GM12864 (cell line): ENCODE measurements at places on chromosomes 5 and 9.

- no peak for DNase-seq
These were observed 8.4 kb downstream of the SLC1A3 start for GRCh38 chr5:36614657-36615308.

GRCh38 chr9:35557320-35557719, 47.7 kb upstream of the TESK1 start:
- no peak for DNase-seq

DNA sequence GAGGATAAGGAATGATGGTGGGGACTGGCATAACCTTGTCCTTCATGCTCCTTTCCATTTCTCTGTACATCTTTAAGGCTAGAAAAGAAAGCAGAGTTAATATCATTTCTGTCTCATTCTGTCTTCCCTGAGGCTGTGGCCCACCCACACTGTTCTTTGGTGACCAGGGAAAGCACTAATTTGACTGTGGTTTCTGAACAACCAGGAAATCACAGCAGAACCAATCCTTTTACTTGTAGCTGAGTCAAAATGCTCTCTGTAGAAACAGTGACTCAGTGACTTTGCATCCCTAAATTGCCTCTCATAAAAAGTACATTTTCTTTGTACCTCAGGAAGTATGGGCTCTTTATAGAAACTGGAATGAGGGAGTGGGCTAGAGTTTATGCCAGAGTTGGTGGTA, 28.1 kb downstream of the IL33 start:
- peak; percentile 15 for DNase-seq

GRCh38 chr5:159310511-159310910, 19.8 kb downstream of the IL12B start:
- no peak for DNase-seq

GRCh38 chr9:21413624-21414023, 4.7 kb downstream of the IFNA8 start:
- DNase-seq, result no peak

DNA sequence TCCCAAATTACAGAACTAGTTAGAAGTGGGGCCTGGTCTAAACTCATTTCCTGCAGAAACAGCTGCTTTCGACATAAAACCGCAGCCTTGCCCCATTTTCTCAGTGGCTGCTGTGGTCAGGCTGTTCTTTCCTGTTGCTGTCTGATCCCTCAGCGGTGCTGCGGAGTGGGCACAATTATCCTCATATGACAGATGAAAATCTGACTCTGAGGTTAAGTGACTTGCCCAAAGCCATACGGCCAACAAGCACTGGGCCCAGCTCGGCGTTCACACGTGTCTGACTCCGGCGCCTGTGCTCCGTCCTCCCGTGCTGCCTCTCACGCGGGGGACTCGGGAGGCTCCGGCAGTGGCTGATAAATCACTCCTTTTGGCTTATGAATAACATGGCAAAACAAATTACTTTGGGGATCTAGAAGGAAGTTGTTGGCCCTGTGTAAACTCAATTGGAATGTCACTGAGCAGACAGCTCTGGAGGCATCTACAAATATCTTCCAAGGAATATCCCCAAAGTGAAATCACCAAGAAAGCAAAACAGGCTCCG, 142.6 kb upstream of the LMX1B start:
- DNase-seq, result peak; percentile 33

GRCh38 chr9:107176436-107177151, 106.5 kb upstream of the RAD23B start:
- no peak for DNase-seq

- DNase-seq, result no peak
These were observed 83.3 kb upstream of the NEK6 start for GRCh38 chr9:124174433-124174832.

- no peak for DNase-seq
These were observed 253.5 kb downstream of the AOPEP start for GRCh38 chr9:94979904-94980507.

DNA sequence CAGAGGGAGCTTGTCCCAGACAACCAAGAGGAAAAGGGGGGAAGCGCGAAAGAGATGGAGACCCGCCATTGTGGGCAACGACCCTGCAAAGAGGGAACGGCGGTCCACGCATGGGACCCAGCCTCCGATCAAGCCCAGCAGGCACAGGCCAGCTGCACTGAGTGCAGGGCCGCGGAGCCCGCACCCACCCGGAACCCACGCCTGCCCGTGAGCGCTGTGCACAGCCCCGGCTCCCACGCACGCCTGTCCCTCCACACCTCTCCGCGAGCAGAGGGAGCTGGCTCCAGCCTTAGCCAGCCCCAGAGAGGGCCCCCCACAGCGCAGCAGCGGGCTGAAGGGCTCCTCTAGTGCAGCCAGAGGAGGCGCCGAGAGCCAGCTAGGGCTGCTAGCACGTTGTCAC, 416.5 kb downstream of the DMRTA1 start:
- no peak for DNase-seq

- no peak for DNase-seq
These were observed 28.0 kb upstream of the ERAP1 start for GRCh38 chr5:96835791-96836191.

DNA sequence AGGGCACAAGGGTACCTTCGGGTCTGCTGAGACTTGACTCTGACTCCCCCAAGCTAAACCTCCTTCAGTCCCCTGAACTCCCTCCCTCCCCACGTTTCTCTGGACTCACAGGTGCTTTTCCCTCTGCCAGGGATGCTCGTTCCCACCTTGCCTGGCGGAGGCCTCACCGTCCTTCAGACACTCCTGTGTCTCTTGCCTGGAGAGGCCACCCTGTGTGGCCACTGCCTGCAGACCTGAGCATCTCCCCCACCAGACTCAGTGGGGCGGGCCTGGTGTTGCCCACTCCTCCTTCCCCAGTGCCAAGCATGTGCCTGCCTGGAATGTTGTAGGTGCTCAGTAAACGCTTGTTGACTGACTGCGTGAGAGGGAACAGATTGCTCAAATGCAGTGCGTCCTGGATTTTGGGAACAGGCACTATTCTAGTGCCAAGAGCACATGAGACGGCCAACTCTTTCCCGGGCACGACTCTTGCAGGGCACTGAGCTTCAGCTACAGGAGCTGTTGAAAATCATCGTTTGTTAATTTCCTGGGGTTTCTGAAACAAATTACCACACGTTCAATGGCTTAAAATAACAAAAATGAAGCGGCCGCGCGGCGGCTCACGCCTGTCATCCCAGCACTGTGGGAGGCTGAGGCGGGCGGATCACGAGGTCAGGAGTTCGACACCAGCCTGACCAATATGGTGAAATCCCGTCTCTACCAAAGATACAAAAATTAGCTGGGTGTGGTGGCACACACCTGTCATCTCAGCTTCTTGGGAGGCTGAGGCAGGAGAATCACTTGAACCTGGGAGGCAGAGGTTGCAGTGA, 71.0 kb upstream of the BARHL1 start:
- DNase-seq, result no peak

GRCh38 chr5:61817472-61818326, 485.6 kb downstream of the ZSWIM6 start:
- DNase-seq, result no peak

DNA sequence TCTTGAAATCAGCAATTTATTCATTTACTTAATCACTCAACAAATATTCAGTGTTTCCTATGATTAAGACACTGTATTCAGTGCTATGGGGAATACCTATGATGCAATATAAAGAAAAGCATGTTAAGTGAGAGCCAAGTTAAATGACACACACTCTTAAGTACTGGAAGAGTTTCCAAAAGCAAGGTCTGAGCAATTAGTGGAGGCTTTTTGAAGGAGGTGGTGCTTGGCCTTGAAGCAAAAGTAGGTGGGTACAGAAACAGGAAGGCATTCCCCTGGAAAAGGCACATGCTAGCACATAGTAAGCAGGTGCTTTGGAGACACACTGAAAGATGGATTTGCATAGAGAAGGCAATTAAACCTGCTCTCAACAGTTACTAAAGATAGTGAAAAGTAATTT, 4.0 kb downstream of the TSLP start:
- DNase-seq, result no peak

DNA sequence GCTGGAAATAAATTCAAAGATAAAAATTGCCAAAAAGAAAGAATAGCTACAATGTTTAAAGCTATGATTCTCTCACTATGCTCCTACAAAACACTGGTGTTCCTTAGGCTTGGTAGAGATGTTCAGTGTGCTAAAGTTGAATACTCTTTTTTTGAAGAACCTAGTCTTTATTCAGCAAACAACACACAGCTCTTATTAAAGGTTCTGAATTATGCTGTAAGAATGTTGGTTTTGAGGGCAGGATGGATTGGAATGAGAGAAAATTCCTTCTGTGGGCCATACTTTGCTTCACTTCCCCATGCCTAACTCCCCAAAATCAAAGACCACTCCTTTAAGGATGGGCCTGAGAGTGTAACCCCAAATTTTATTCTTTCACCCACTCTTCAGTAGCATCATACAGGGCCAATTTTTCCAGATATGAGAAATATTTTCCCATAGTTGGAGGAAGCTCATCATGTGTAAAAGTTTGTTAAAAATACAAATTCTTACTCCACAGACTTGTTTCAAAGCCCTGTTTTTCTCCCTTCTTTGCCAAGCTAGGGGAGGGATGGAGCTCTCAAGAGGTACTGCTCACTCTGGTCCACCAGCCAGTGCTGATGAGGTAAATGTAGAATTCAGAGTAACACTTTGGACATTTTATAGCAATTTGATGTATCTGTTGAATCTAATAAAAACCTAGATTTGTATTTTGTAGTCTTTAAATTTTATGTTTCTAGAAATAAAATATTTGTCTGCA, 99.3 kb downstream of the GDNF start:
- no peak for DNase-seq

DNA sequence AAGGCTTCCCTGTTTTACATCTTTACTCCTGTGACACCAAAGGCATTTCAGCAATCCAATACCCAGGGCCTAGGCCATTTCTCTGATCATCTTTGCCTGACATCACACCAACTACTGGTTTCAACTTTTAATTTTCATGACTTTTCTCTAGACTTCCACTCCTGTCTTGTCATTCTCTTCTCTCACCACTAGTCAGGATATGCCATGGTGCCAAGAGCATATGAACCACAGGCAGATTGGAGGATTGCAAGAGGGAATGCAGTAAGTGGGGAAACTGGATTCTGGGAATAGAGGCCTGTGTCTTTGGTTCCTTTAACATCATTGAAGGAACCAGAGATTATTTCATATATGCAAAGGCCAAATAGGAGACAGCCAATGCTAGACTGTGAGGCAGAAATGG, 69.3 kb downstream of the ANKRD31 start:
- DNase-seq, result no peak

GRCh38 chr5:81425569-81425968, 31.6 kb upstream of the ACOT12 start:
- peak; percentile 8 for DNase-seq

GRCh38 chr9:92877531-92878430, at the start of gene ZNF484:
TSS of gene ZNF484 (minus strand) at chr9:92878038. CDS start at chr9:92875029, 3,009 bp downstream.
- peak; percentile 99 for DNase-seq

DNA sequence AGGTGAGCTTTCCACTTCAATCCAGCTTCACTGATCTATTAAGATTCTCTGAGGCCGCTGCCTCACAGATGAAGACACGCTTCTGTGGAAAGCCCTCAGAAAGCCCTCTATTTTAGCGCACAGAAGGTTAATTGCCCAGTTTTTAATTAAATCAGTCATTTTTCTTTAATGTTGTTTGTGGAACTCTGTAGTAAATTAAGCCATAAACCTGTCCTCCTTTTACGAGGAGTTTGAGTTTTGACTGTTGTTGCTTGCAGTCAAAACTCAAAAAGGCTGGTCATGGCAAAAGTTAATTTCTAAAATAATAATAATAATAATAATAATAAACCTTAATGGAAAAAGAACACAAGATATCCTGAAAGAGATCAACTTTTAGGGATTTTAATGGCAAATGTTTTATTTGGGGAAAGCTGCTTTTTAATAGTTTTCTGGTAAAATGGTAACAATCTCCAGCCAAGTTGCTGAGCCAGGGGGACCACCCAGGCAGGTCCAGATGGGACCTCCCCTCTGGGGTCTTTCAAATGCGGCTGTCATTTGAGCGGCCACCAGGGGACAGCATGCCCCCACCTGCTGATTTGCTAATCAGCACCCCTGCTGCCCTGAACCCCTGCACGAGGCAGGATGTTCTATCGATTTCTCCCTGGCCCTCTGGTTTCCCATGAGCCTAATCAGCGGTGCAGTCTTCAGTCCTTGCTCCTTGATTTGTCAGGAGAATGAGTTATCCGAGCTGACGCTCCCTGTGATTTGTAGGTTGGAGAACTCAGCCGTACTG, 247.2 kb downstream of the FSTL4 start:
- DNase-seq, result no peak

- DNase-seq, result no peak
These were observed 141.8 kb downstream of the FAM174A start for GRCh38 chr5:100676817-100677631.

DNA sequence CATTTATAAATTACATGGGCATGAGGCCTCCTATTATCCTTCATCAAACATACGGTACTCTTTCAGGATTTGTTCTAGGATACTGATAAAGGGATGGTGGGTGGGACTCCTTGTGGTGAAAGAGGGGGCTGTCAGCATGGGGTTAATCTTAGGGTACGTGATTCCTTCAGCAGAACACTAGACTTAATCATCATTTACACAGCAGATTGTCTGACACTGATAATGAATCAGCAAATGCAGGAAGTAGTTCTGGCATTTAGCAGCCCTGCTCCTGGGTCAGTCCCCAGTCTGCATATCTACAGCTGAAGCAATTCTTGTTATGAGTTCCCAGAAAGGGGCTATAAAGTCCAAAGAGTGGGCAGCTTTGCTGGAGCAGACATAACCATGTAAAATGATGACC, 384.6 kb downstream of the SPOCK1 start:
- no peak for DNase-seq

DNA sequence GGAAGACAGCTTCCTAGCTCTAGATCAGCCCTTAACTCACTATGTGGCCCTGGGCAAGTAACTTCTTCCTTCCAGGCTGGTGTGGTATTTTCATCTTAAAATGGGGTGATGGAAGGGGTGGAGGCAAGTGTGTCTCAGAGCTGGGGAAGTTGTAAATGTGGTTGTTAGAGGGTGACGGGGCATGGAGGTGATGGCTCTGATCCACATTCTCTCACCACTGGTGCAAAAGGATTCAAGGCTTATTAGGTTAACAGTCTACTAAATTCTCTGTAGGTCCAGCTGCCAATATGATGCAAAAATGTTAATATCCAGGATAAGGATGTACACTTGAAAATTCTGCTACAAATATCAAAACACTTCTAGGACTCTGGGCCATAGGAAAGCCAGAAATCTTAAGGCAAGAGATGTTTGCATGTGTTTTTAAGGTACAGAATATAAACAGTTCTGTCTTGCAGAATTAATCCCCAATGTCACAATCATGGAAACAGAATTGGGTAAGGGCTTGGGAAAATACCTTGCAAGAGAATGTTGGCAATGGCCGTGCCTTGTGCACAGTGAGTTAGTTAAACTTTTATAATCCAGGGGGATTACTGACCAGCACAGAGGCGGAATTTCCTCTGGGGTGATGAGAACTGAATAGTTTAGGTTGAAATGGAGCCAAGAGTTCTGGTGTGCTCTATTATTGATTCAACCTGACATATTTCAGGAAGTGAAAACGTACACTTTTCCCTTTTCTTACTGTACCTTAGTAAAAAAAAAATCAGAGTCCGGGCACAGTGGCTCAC, 19.8 kb downstream of the TNFSF15 start:
- DNase-seq, result no peak

- no peak for DNase-seq
These were observed 66.4 kb upstream of the ZNF608 start for GRCh38 chr5:124812771-124813358.
